Ascending aorta (tissue), 2 donors: ENCODE measurements at places on chromosomes 1 and 21.

GRCh38 chr1:168688644-168689326 is 40.2 kb downstream of the DPT start:
- no peak for DNase-seq

- DNase-seq, result no peak
Measured at GRCh38 chr1:223825767-223826748, 19.7 kb downstream of the TP53BP2 start.

GRCh38 chr1:215423288-215423687 is 143.8 kb upstream of the KCTD3 start:
- no peak for DNase-seq

DNA sequence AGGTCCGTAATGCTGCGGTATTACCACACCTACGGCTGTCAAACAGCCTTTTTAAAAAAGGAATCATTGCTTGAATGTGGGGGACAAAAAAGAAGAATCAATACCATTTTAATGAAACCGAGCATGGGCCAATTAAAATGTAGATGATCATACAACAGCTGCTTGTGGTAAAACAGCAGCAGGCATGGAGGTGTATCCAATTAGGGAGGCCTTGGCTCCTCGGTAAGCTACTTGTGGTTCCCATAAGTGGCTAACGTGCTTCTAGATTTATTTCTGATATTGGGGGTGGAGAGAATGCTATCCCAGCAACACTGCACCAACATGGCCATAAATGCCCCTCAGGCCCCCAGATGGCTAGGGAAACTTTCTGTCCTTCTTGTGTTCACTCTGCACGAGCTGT is 1.8 kb downstream of the PTPN14 start:
- no peak for DNase-seq

GRCh38 chr21:28018741-28019669 is 973.7 kb downstream of the LTN1 start:
- no peak for DNase-seq

GRCh38 chr1:91751275-91751674 is 134.7 kb downstream of the TGFBR3 start:
- no peak for DNase-seq

DNA sequence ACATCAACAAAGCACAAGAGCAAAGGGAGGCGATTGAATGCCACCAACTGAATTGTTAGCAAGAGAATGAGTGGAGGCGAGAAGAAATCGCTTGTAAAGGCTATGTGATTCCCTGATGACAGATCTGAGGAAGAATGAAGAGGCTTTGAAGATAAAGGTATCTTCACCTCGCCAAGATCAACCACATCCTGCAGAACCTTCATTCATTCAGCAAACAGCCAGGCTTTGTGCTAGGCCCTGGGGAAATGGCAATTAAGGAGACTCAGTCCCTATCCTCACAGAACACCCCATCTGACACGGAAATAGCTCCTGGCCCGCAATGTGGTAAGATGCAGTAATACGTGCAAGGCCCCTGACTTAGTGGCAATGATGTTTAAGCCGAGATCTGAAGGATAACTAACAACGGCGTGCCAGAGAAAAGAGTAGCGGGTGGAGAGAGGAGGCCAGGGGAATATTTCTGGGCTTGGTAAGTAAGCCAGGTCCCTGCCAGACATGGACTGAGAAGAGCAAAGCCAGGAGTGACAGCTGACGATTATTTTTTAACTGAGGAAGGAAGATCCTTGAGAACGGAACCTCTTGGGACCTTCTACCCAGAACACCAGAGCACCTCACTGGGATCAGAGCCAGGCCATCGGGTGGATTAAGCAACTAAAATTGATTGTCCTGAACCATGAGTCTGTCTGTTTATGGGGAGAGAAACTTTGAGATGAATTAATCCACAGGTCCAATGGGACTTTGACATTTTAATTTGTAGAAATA is 4.6 kb upstream of the VSIG8 start:
- no peak for DNase-seq

DNA sequence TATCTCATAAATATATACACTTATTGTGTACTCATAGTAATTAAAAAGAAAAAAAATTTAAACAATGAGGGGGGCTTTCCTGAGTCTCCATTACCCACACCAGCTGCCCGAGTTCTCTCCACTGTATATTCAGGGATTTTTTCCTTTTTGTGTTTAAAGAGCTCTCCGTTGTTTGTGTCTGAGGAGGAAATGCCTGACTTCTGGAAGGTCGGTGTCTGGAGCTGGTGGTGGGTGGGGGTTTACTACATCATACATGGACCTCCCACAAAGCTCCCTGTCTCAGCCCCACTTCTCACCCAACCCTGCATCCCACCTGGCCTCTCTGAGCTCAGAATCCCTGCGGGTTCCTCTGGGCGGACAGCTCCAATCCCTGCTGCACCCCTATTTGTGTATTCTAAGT is 64.1 kb upstream of the ETV3 start:
- no peak for DNase-seq

DNA sequence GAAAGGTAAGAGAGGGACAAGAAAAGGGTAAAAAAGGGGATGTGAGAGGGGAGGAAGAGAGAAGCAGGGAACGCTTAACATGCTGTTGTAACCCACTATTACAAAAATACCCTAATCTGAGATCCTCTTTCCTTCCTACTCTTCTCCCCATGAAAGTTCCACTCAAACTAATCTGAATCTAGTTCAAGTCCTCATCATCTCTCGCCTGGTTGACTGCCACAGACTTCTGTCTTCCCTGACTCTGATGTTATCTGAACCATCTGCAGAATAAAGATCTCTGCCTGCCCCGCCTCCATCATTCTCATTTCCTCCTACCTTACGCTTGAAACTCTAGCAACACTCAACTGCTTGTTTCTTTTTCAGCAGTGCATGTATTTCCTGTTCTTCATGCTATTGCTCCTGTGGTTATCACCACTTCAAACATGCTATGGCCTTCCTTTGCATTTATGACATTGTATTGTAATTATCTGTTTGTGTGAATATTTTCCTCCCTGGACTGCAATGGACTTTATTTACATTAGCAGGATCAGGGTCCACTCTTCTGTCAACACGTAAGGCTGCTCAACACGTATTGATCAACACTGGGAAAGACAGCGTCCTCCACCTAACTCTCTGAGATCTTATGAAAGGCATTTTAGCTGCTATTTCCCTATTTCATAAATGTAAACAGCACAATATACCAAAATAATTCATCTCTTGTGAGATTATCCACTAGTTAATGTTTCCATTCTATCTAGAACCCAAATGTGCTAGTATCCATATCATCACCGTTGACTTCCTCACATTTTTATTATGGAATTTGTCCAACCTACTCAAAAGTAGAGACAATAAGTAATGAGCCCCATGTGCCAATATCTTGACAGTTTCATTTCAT is 215.5 kb upstream of the USP25 start:
- DNase-seq, result no peak

DNA sequence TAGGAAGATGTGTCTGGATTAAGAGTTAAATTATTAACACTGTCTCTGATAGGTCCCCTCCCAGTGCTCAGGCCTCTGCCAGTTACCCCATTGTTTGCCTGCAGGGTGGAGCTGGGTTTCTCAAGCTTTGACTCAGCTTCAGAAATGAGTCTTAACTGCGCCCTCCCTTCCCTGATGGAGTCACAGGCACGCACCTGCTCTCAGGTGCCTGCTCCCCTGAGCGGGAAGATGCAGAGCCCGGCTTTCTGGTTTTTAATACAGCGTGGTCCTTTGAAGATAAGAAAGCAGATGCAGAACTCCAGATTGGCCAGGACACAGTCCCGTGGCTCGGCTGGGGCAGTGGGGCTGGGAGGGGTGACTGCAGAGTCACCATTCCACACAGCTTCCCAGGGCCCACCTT is 3.2 kb upstream of the SPRR4 start:
- no peak for DNase-seq

DNA sequence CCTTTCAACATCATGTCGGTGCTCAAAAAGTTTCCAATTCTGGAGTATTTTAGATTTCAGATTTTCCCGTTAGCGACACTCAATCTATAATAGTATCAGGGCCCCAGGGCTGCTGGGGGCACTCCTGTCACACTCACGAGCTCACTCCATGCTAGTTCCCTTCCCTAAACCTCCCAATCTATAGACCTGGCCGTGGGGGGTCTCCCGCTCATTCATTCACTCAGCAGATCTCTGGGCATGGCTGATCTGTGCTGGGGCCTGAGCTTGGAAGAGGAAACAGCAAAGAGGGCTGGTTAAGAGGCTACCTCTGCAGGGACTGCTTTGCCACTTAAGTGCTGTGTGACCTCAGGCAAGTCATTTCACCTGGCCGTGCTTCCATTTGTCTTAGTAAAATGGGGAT is 46.8 kb upstream of the LAPTM5 start:
- no peak for DNase-seq

DNA sequence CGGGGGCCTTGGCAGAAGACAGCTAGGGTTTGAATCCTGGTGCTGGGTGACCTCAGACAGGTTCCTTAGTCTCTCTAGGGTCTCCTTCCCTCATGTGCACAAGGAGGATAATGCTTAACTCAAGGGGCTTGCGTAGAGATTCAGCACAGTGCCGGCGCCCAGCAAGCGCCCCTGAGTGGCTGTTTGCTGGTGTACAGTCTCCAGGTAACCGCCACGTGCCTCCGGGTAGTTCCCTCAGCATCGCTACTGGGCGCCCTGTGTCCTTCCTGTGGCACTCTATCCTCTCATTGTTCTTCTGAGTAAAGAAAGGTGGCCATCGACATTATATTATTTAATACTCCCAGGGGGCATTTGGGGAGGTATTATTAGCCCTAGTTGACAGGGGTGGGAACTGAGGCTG is 80.9 kb downstream of the NENF start:
- no peak for DNase-seq

- DNase-seq, result no peak
Measured at GRCh38 chr1:19476450-19477190, 8.7 kb downstream of the CAPZB start.

DNA sequence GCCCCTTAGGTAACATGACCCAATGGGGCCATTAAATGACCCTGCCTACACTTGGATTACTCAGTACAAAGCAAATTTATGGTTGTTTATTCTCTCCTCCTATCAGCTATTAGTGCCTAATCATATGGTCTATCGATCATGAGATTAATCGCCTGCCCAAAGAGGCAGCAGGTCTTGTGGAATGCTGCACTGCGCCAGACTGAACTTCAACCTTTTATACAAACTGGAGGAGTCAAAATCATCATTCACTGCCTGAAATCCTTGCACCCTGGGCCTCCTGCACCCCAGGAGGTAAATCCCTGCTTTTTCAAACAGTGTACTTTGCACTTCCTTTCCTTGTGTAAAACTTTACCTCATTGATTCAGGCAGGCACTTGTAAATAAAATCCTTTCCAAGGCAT is 69.7 kb downstream of the NFIA start:
- DNase-seq, result no peak

GRCh38 chr1:41905093-41905675 is 13.5 kb downstream of the HIVEP3 start:
- no peak for DNase-seq

- no peak for DNase-seq
Measured at GRCh38 chr1:230139315-230139714, 72.3 kb downstream of the GALNT2 start.

- no peak for DNase-seq
Measured at GRCh38 chr1:184823080-184823479, 68.4 kb upstream of the EDEM3 start.

DNA sequence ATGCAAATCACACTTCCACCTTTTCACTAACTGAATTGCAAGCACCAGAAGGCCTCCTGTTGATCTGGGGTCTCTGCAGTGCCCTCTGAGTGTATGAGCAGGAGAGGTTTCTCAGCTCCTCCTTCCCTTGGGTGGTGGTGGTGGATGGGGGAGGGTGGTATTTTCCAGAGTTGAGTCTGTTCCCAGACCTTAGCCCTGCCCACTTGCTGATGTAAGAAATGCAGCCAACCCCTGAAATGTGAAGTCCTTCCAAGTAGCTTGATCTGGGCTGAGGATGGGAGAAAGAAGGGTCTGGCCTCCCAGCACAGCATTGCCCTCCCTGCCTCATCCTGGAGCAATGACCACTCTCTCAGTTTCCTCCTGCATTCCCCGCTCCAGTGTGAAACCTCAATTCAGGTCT is 6.3 kb upstream of the FOXD2 start:
- DNase-seq, result no peak

- no peak for DNase-seq
Measured at GRCh38 chr1:184535191-184535970, 148.6 kb downstream of the C1orf21 start.

DNA sequence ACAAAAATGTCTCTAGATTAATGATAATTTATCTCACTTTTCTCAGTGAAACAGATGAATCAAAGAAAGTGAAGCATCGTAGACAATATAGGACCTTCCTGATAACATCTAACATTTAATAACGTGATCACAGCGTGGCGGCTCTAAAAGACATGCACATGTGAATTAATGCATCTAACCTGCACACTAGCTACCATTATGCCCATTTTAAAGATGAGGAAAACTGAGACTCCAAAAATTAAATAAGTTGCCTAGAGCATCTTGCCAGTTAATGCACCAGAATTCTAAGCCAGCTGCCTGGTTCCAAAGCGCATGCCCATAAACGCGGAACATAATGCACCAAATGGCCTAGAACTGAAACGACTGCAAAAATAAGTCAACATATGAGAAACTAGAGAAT is 23.5 kb downstream of the ERG start:
- DNase-seq, result no peak

GRCh38 chr1:180636138-180636537 is 4.3 kb downstream of the XPR1 start:
- DNase-seq, result no peak

DNA sequence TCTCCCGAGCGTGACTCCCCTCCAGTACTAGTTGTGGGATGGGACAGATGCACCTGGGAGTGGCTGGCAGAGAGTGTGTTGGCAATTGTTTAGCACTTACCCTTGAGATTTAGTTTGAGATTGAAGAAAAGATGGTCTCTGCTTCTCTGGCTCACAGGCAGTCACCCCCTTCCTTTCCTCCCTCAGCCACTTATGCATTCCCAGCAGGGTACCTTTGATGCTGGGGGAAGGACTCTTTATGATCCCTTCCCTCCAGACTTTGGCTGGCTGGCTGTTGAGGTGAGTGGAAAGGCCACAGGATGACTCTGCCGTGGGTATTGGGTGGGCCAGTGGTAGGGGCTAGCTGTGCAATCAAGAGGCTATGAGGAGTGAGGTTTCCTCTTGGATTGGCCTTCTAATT is 236.8 kb downstream of the CAMTA1 start:
- DNase-seq, result peak; percentile 39

- no peak for DNase-seq
Measured at GRCh38 chr1:220182656-220183055, 88.7 kb downstream of the IARS2 start.

DNA sequence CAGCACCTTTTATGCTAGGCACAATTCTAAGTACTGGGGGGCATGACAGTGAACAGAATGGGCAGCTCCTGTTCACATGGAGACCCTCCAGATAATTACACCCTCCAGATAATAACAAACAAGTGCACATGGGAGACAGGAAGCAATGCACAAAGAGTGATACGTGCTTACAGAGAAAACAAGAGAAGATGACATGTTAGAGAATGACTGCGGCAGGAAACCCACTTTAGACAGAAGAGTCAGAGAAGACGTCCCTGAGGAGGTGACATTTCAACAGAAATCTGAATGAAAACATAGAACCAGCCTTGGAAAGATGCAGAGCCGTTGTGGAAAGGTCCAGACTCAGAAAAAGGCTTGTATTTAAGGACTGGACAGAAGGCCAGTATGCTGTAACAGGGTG is 54.7 kb upstream of the ARTN start:
- DNase-seq, result no peak
